ENCODE measurements at places on chromosomes 1 and 21. TPM values are rescaled to one million over a fixed set of nuclear protein-coding genes. Genes with fewer than 3 reads are reported as not detected.
A peak's percentile ranks its signal among the peaks of the same experiment; 100 is the strongest.

Gene LCE2B
- total RNA-seq, result not detected

- H3K4me3 ChIP-seq, result no peak overlapping the region
- peaks cover 33% of the 10 kb centered on the region for H3K27me3 ChIP-seq
- peaks cover 34% of the 10 kb centered on the region for H3K4me1 ChIP-seq
- peak overlapping the region; percentile 70 for H3K27ac ChIP-seq
- DNase-seq, result no peak
Measured at GRCh38 chr1:219518907-219519248, 94.0 kb downstream of the ZC3H11B start.

- no peak for DNase-seq
- no peak overlapping the region for H3K27ac ChIP-seq
- H3K4me1 ChIP-seq, result no peaks in the 10 kb centered on the region
- H3K27me3 ChIP-seq, result peaks cover 12% of the 10 kb centered on the region
- no peak overlapping the region for H3K4me3 ChIP-seq
- no peaks in the 10 kb centered on the region for H3K36me3 ChIP-seq
Measured at GRCh38 chr1:117591252-117591651, 14.6 kb upstream of the TENT5C start.

- H3K27me3 ChIP-seq, result no peaks in the 10 kb centered on the region
- H3K36me3 ChIP-seq, result peaks cover 14% of the 10 kb centered on the region
- H3K4me3 ChIP-seq, result no peak overlapping the region
- H3K4me1 ChIP-seq, result peaks cover 19% of the 10 kb centered on the region
- no peak for DNase-seq
Measured at GRCh38 chr1:244057474-244058385, 6.6 kb downstream of the ZBTB18 start.

Gene RGS1
- total RNA-seq, result not detected

GRCh38 chr1:203382026-203382425 lies 31.1 kb upstream of the FMOD start:
- peaks cover 31% of the 10 kb centered on the region for H3K27me3 ChIP-seq
- no peak overlapping the region for H3K4me3 ChIP-seq
- peaks cover 19% of the 10 kb centered on the region for H3K4me1 ChIP-seq
- no peak overlapping the region for H3K27ac ChIP-seq
- no peaks in the 10 kb centered on the region for H3K36me3 ChIP-seq

DNA sequence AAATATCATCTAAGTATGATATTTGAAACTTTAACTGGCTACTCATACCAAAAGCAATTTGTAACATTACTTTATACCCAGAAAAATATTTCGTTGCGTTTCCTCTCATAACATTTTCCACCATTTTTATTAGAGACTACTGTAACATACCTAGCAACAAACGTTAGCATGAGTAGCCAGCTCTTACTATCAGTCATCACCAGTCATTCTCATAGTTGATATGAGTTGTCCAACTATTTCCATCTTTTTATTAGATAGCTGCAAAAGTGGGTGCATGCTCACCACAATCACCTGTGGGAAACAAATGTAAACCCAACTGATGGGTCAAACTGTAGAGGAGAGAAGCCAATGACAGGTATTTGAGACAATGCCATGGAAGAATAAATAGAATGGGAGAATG lies 114.6 kb downstream of the AKT3 start:
- H3K27me3 ChIP-seq, result no peaks in the 10 kb centered on the region
- no peak overlapping the region for H3K4me3 ChIP-seq
- H3K4me1 ChIP-seq, result peaks cover 12% of the 10 kb centered on the region
- no peak for DNase-seq
- H3K36me3 ChIP-seq, result no peaks in the 10 kb centered on the region
